ENCODE measurements at places on chromosomes 12 and 14.
A peak's percentile ranks its signal among the peaks of the same experiment; 100 is the strongest.

- no peaks in the 10 kb centered on the region for H3K36me3 ChIP-seq
- H3K27ac ChIP-seq, result no peak overlapping the region
- no peak overlapping the region for H3K4me3 ChIP-seq
- no peak for DNase-seq
These were observed 48.3 kb upstream of the BCL2L14 start for GRCh38 chr12:12022306-12022936.

DNA sequence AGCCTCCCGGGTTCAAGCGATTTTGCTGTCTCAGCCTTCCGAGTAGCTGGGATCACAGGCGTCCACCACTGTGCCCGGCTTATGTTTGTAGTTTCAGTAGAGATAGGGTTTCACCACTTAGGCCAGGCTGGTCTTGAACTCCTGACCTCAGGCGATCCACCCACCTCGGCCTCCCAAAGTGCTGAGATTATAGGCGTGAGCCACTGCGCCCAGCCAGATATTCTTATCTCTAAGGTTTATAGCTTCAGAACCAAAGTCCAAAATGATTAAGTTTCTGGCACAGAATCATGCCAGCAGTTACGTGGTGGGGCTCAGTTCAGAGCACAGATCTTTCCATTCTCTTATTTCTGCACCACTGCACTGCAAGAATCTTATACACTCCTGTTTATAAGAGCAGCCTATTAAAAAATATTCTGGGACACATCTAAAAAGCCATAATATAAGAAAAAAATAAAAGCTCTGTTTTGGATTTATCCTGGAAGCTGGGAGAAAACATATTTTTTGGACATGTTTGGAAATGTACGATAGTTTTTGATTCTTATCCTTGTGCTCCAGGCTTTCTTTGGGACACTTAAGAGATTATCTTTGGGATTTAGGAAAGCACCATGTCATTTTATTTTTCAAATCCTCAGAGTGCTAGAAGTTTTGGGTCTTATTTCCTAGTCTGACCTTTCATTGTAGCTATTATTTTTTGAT, 129.6 kb downstream of the LMNTD1 start:
- no peaks in the 10 kb centered on the region for H3K27me3 ChIP-seq
- H3K4me1 ChIP-seq, result no peaks in the 10 kb centered on the region
- DNase-seq, result no peak
- no peaks in the 10 kb centered on the region for H3K36me3 ChIP-seq
- no peak overlapping the region for H3K4me3 ChIP-seq
- no peak overlapping the region for H3K27ac ChIP-seq

- peaks cover 51% of the 10 kb centered on the region for H3K36me3 ChIP-seq
- H3K4me3 ChIP-seq, result no peak overlapping the region
- H3K4me1 ChIP-seq, result peaks cover 15% of the 10 kb centered on the region
- H3K27ac ChIP-seq, result no peak overlapping the region
These were observed 10.6 kb downstream of the METAP2 start for GRCh38 chr12:95484524-95484923.

DNA sequence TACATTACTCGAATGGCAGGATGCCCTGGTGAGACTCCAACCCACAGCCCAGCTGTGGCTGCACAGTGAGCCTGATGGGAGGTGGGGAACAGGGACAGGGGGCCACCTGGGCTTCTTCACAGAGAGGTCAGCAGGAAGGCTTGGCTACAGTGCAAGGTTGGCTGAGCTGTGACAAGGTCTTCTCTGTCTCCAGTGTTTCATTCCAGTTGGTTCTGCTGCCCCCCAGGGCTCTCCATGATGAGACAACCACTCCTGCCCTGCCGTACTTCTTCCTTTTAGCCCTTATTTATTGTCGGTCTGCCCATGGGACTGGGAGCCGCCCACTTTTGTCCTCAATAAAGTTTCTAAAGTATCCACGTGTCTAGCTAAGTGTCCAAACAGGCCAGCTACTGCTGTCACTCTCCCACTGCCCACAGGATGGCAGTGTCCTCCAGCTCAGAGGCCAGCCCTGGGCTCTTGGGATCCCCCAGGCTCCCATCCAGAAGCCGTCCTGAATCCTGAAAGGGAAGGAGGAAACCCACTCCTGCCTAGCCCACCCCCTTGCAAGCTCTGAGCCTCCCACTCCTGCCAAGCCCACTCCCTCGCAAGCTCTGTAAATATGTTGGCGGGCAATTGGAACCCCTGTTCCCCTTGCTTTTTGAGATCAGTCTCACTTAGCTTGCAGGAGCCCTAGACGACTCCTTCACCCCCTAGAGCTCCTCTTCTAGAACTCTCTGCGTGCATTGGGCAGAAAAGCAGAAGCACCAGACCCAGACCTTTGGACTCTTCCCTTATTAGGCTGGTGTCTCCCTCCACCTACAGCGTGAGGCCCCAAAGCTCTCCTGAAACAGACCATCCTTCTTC, 5.4 kb downstream of the C1QL4 start:
- H3K4me1 ChIP-seq, result peaks cover 14% of the 10 kb centered on the region
- DNase-seq, result no peak
- H3K27ac ChIP-seq, result no peak overlapping the region
- H3K36me3 ChIP-seq, result no peaks in the 10 kb centered on the region

- no peaks in the 10 kb centered on the region for H3K27me3 ChIP-seq
- no peaks in the 10 kb centered on the region for H3K36me3 ChIP-seq
- H3K4me1 ChIP-seq, result no peaks in the 10 kb centered on the region
- no peak for DNase-seq
- no peak overlapping the region for H3K4me3 ChIP-seq
- H3K27ac ChIP-seq, result no peak overlapping the region
These were observed 304.3 kb downstream of the DIO2 start for GRCh38 chr14:79906994-79907393.

GRCh38 chr14:93939304-93940229, 12.4 kb downstream of the FAM181A start:
- no peak overlapping the region for H3K27ac ChIP-seq
- H3K27me3 ChIP-seq, result no peaks in the 10 kb centered on the region
- DNase-seq, result peak; percentile 89
- H3K36me3 ChIP-seq, result peaks cover 5% of the 10 kb centered on the region

DNA sequence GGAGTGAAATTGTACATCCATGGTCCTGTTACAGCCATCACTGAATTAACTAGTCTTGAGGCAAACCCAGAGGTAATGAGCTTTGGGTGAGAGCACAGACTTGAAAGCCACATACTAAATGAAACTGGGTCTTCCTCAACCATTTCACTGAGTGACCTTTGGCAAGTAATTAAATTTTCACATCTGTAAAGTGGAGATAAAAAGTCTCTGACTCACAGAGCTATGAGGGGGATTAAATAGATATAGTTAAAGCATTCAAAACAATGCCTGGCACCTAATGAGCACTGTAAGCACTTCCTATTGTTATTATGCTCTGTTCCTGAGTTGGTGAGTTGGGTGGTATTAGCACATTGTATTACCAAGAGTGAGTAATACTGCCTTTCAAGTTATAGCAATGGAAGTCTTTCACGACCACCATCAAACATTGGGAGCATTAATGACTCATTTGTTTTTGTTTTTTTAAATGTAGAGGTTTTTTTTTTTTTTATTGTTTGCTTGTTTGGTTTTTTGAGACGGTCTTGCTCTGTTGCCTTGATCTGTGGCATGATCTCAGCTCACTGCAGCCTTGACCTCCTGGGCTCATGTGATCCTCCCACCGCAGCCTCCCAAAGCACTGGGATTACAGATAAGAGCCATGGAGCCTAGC, 12.5 kb upstream of the STRN3 start:
- H3K27ac ChIP-seq, result no peak overlapping the region
- DNase-seq, result no peak
- H3K27me3 ChIP-seq, result no peaks in the 10 kb centered on the region
- peaks cover 3% of the 10 kb centered on the region for H3K36me3 ChIP-seq

DNA sequence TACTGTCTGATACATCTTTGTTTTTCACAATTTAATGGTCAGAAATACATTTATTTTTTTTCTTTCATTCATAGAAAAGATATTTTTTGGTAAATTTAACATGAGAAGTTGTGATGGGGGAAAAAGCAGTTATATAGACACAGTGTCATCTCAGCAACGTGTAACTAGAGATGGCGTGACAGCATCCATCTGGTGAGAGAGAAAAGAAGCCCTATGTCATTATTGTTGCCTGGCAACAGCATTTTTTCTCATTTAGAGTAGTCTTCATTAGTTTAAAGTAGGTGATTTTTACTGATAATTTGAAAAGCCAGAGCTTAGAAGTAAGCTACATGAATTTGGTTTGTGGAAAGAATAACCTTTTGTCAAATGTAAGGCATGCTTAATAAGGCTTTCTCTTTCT, 128.6 kb downstream of the ACSS3 start:
- no peak for DNase-seq
- no peak overlapping the region for H3K4me3 ChIP-seq
- no peak overlapping the region for H3K27ac ChIP-seq
- no peaks in the 10 kb centered on the region for H3K4me1 ChIP-seq
- H3K27me3 ChIP-seq, result no peaks in the 10 kb centered on the region

DNA sequence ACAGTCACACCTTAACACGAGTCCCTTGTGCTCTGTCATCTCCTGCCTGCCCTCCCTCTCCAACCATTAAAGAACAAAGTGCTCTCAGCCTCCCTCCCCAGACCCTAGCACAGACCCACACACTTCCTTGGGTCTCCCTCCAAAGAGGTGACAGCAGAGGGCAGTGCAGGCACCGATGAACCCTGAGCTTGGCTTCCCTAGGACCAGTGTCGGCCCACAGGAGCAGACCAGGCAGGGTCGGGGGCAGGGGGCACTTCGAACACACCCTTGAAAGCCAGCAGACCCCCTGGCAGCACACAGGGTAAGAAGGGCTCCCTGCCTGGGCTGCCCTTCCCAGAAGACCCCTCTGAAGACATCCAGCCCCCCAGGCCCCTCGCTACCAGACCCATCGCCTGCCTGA, 7.0 kb downstream of the CDK2AP1 start:
- H3K4me3 ChIP-seq, result no peak overlapping the region
- no peaks in the 10 kb centered on the region for H3K27me3 ChIP-seq
- H3K36me3 ChIP-seq, result no peaks in the 10 kb centered on the region
- no peak overlapping the region for H3K27ac ChIP-seq
- DNase-seq, result peak; percentile 23
- H3K4me1 ChIP-seq, result peaks cover 5% of the 10 kb centered on the region

DNA sequence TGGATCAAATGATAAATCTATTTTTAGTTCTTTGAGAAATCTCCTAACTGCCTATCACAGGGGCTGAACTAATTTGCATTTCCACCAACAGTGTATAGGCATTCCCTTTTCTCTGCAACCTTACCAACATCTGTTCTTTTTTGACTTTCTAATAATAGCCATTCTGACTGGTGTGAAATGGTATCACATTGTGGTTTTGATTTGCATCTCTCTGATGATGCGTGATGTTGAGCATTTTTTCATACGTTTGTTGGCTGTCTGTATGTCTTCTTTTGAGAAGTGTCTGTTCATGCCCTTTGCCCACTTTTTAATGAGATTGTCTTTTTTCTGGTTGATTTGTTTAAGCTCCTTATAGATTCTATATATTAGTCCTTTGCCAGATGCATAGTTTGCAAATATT, 67.1 kb downstream of the IFNG-AS1 start:
- H3K36me3 ChIP-seq, result no peaks in the 10 kb centered on the region
- DNase-seq, result no peak
- H3K27ac ChIP-seq, result no peak overlapping the region
- H3K4me3 ChIP-seq, result no peak overlapping the region
- H3K27me3 ChIP-seq, result peaks cover 2% of the 10 kb centered on the region

DNA sequence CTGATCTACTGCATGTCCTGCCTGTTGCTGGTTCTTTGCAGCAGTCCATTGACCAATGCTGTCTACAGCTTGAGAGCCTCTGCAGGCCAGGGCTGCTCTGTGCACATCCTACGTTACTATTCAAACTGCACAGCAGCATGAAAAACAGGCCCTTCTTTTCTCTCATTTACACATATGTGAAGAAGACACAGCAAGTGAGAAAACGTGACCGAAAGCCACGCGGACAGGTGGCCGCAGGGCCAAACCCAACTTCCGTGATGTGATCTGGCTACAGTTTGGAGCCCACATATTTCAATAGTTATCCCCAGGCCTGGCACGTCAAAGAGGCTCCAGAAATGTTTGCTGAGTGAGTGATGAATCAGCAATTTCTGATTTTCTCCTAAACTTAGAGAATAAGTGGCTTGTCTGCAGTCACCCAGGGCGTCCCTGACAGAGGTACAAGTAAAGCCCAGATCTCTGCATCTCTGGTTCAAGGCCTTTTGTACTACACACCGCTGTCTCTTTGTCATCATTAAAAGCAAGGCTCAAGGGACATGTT, 17.9 kb upstream of the TCL1B start:
- no peak overlapping the region for H3K4me3 ChIP-seq
- H3K27ac ChIP-seq, result no peak overlapping the region
- peaks cover 2% of the 10 kb centered on the region for H3K27me3 ChIP-seq
- H3K4me1 ChIP-seq, result no peaks in the 10 kb centered on the region
- H3K36me3 ChIP-seq, result no peaks in the 10 kb centered on the region

GRCh38 chr12:44544018-44544417, 332.1 kb downstream of the NELL2 start:
- no peak overlapping the region for H3K4me3 ChIP-seq
- no peaks in the 10 kb centered on the region for H3K4me1 ChIP-seq
- H3K27me3 ChIP-seq, result no peaks in the 10 kb centered on the region
- no peak for DNase-seq
- H3K27ac ChIP-seq, result no peak overlapping the region
- H3K36me3 ChIP-seq, result no peaks in the 10 kb centered on the region

DNA sequence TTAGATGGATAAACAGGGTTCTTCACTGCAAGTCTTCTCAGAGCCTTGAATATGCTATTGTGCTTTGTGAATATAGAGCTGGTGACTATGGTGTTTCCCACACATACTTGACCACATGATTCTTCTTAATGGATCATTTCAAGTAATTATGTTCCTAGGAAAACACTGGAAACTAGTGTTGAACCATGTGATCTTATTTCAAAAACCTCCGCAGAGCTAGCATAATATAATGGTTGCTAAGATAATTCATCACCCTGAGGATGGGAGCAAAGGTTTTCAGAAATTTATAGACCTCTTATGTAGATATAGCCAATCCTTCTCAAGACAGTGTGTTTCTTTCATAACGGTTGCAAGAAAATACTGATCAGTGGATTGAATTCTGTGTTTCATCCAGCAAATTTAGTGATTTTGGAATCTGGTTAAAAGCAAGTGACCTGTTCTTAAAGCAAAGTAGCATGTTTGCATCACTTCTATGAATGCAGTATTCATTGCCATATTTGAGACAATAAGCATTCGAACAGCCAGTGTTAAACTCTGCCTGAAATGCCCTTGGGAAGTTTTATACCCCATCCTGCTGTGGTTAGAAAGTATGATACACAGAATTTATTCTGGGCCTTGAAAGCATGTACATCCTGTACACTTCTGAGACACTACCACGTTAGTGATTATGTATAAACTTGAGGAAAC, 341.0 kb upstream of the E2F7 start:
- H3K4me3 ChIP-seq, result no peak overlapping the region
- DNase-seq, result no peak
- no peak overlapping the region for H3K27ac ChIP-seq
- no peaks in the 10 kb centered on the region for H3K4me1 ChIP-seq
- no peaks in the 10 kb centered on the region for H3K36me3 ChIP-seq
- H3K27me3 ChIP-seq, result no peaks in the 10 kb centered on the region

- no peak overlapping the region for H3K27ac ChIP-seq
- no peaks in the 10 kb centered on the region for H3K27me3 ChIP-seq
- no peak for DNase-seq
- H3K4me3 ChIP-seq, result no peak overlapping the region
These were observed 117.3 kb downstream of the GPR135 start for GRCh38 chr14:59347915-59348314.

- H3K4me3 ChIP-seq, result no peak overlapping the region
- no peaks in the 10 kb centered on the region for H3K4me1 ChIP-seq
- no peak for DNase-seq
- H3K36me3 ChIP-seq, result no peaks in the 10 kb centered on the region
- no peak overlapping the region for H3K27ac ChIP-seq
These were observed 16.0 kb upstream of the RFX4 start for GRCh38 chr12:106566771-106567170.

GRCh38 chr12:4251216-4251891, 22.2 kb upstream of the CCND2 start:
- peak; percentile 45 for DNase-seq
- no peak overlapping the region for H3K4me3 ChIP-seq
- H3K4me1 ChIP-seq, result peaks cover 4% of the 10 kb centered on the region
